ENCODE measurements at places on chromosomes 1 and 21. TPM values are rescaled to one million over a fixed set of nuclear protein-coding genes. Genes with fewer than 3 reads are reported as not detected.
A peak's percentile ranks its signal among the peaks of the same experiment; 100 is the strongest.

GRCh38 chr1:13775916-13776315, 75.9 kb downstream of the PRDM2 start:
- DNase-seq: no peak

- DNase-seq: no peak
These were observed 39.3 kb downstream of the TGFBR3 start for GRCh38 chr1:91846639-91847013.

DNA sequence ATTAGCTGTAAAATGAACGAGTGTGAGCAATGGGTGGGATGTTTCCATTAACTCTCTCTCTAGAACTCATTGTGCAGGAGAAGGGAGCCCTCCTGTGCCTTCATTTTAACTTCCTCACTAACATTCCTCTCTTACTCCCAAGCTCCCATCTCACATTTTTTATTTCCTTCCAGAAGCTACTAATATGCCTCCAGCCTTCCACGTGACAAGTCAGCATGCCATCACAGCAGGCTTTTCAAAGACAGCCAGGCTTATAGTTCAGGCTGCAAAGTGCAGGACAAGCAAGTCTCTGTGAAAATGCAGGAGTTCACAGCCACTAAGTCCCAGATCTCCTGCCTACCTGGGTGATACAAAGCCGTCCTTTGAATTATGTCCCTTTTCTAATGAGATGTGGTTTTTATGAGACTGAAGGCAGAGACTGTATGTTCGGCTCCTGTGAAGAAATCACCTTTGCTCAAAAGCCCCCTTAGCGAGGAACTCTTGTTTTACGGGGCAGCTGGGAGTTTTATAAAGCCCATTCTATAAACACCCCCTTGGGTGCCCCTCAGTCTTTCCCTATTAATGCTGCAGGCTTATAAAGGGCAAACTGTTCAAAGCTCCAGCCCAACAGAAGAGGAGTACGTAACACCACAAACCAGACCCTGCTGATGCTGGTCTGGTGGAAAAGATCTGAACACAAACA, 14.8 kb upstream of the ANGPTL7 start:
- DNase-seq: no peak

DNA sequence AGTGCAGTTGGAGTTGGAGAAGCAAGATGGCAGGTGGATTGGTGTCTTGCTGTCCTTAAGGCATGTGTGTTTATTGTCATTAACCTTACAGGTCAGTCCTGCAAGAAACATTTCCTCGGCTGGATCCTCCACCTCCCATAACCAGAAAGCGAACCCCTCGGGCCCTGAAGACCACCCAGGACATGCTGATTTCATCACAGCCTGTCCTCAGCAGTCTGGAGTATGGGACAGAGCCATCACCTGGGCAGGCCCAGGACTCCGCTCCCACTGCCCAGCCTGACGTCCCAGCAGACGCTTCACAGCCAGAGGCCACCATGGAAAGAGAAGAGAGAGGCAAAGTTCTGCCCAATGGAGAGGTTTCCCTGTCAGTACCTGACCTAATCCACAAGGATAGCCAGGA, 1.6 kb downstream of the C1orf226 start:
- DNase-seq: no peak

DNA sequence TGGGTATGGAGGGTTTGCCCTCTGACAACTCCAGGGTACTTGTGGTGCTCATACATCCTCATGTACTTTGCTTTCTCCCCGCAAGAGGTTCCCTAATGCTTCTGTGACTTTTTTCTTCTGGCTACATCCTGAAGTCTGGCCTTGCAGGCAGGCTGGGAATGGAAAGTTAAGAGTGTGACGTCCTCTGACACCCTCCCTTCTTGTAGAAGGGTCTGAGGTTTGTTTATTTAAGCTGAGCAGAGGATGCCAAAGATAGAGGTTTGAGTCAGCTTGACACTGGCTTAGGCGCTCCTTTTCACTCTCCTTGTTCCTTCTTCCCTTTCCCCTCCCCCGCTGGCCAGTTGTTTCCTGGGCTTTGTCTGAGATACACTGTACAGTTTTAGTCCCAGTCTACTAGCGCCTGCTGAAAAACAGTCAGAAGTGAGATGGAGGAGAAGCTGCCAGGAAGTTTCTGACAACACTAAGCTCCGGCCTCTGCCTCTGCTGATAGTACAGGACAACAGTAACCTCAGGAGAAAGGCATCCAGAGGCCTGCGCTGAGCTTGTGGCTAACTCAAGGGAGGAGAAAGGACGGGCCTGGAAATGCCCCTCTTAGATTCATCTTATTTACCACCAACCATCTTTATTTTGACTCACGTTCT, at the start of gene MACF1:
MACF1 (plus strand) TSS at position 255 of the 641 bp plus-strand sequence; CDS start at position 583, 328 bp downstream.
- peak; percentile 58 for DNase-seq

KCNJ6 gene
- not detected for total RNA-seq

DNA sequence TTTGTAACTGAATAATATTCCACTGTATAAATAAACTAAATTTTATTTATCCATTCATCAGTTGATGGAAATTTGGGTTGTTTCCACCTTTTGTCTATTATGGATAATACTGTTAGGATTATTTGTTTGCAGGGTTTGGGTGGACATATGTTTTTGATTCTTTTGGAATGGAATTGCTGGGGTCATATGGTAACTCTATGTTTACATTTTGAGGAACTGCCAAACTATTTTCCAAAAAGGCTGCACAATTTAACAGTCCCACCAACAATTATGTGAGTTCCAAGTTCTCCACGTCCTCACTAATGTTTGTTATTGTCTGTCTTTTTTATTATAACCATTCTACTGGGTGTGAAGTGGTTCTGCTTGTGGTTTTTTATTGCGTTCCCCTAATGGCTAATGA, 4.3 kb upstream of the SERBP1 start:
- no peak for DNase-seq

DNA sequence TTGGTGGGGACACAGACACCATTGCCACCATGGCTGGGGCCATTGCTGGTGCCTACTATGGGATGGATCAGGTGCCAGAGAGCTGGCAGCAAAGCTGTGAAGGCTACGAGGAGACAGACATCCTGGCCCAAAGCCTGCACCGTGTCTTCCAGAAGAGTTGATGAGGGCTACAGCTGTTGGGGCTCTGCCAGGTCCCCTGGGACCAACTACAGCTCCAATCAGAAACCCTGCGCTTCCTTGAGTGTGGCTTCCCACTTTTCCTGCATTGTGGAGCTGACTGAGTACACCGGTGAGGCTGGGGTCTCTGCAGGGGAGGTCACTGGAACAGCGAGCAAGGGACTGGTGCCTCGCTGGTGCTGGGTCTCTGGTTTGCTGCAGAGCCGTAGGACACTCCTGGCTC, 4.5 kb downstream of the ADPRS start:
- no peak for DNase-seq

TNFRSF4 gene
- 2.9 TPM for total RNA-seq
